ENCODE measurements at places on chromosomes 1 and 21. TPM values are rescaled to one million over a fixed set of nuclear protein-coding genes. Genes with fewer than 3 reads are reported as not detected.

- DNase-seq: no peak
These were observed 26.9 kb upstream of the BACE2 start for GRCh38 chr21:41141031-41141457.

- DNase-seq: no peak
These were observed 26.3 kb upstream of the CD34 start for GRCh38 chr1:207937204-207937603.

- no peak for DNase-seq
These were observed 15.4 kb downstream of the FMOD start for GRCh38 chr1:203335503-203335902.

S100A5 gene
- not detected for total RNA-seq

DNA sequence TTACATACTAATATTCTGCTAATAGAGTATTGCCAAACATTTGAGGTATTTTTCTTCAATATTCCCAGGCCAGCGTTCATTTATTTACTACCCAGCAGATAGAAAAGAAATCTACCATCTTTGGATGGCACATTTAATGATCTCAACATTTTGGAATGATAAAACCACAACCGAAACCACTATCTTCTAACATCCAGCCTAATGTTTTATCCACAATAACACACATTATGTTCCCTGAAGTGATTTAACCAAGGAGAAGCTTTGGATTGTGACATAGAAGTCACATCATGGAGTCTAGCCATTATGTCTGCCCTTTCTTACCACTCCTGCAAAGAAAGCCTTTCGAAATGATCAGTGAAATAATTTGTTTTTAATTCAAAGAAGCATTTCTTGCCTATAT is 497.1 kb upstream of the PLXNA2 start:
- no peak for DNase-seq

DNA sequence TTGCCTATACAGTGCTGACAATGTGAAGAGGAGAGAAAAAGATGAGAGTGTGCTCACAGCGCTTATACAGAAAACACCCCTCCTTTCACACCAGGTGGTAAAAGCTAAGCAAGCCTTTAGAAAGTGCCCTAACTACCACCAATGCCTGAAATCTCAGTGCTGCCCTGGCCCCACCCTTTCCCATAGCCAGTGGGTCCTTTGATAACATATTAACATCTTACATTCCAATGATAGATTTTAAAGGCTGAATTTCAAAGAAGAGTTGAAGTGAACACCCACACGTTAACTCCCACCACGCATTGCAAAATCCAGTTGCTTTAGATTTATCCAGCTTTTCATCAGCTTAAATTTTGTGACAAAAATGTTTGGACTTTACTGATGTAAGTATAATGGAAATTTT is 58.1 kb upstream of the SSX2IP start:
- DNase-seq: no peak

- DNase-seq: no peak
These were observed 17.3 kb downstream of the S1PR1 start for GRCh38 chr1:101253976-101254674.

OR14I1 gene
- total RNA-seq: not detected

DNA sequence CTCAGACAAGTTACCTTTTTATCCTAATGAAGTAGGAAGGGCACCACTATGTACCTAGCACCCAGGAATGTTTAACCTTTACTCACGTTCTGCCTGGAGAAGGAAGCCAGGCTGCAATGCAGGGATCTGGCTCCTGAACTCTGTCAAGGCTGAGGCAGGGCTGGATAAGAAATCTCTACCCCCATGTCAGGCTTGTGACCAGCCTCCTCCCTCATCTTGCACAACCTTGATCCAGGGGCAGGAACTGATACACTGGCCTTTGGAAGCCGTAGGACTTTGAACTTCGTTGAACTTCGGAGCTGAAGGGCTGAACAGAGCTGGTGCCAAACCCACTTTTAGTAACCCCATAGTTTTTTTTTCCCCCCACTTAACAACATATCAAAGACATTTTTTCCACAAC is 8.0 kb upstream of the AKR1A1 start:
- peak; percentile 25 for DNase-seq

CRP gene
- not detected for total RNA-seq

ODF2L gene
- total RNA-seq: 18.8 TPM

GRCh38 chr1:182235952-182236650 is 155.5 kb downstream of the GLUL start:
- peak; percentile 43 for DNase-seq

FAM43B gene
- total RNA-seq: 1.1 TPM

ASCL5 gene
- total RNA-seq: 0.04 TPM

GRCh38 chr1:22208268-22208972 is 65.5 kb upstream of the WNT4 start:
- DNase-seq: no peak

RPE65 gene
- 0.04 TPM for total RNA-seq

GRCh38 chr1:14168326-14169063 is 430.0 kb upstream of the KAZN start:
- DNase-seq: no peak

DNA sequence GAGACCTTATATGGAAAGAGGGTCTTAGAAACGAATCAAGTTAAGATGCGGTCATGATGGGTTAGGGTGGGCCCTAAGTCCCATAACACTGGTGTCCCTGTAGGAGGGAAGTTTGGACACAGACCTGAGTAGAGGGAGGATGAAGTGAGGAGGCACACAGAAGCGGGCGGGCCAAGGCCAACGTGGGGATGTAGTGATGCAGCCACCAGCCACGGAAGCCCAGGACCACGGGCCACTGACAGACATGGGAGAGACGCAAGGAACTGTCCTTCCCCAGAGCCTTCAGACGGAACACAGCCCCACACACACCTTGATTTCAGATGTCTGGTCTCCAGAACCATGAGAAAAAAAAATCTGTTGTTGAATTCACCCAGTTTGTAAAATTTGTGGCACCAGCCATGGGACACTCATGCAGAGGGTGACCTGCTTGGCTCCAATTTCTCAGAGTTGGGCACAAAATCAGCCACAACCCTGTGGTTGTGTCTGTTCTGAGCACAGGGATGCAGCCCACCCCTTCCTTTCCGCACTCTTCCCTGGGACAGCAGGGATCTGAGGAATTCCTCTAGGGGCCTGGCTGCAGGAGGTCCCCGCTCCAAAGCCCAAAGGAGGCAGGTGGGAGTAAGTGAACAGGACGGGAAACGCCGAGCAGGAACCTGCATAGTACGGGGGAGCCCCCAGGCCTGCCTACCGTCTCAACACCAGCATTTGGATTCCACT is 61.1 kb downstream of the RIPK4 start:
- DNase-seq: no peak

MRPL20 gene
- 99.3 TPM for total RNA-seq

GRCh38 chr1:15156807-15157380 is 3.3 kb downstream of the TMEM51 start:
- DNase-seq: peak; percentile 27

DNA sequence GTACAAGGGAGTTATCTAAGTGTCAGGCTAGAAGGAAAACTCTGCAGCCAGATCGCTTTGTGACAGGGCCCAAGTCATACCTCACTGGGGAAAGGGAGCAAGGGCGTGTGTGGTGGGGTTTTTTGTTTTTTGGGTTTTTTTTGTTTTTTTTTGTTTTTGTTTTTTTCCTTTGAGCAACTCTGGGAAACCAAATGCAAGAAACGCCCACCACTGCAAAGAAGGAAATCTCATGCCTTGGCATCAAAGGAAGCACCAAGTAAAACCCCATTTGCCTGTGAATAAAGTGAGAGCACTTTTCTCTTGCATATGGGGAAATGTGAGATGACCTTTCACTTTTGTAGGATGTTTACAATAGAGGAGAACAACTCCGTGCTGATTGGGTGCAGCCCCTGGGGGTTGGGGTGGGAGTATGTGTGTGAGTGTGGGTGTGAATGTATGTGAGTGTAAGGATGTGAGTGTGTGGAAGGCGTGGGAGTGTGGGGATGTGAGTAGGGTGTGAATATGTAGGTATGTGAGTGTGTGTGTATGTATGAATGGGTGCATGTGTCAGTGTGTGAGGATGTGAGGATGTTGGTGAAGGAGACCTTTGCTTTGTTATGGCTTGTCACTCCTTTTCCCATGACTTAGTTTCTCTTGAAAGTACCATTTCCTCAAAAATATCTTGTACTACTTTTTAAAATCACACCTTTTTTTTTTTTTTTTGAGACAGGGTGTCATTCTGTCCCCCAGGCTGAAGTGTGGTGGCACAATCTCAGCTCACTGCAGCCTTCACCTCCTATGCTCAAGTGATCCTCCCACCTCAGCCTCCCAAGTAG is 34.6 kb downstream of the IL12RB2 start:
- no peak for DNase-seq

DNA sequence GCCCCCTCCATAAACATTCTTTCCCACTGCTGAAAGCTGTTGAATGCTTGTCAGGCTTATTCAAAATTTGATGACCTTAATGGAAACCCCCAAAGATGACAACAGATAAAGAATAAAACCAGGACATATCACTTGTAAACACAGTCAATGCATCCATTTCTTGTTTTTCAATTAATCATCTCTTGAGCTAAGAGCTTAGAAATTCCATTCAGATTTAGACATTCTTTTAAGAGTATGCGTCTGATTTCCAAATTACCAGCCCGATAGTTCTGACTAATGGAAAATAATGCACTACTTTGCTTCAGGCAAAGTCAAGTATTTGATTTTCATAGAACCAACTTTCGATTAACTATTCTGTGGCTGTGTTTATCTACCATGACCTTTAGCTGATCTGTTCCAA is 100.6 kb upstream of the RUNX1 start:
- no peak for DNase-seq

DNA sequence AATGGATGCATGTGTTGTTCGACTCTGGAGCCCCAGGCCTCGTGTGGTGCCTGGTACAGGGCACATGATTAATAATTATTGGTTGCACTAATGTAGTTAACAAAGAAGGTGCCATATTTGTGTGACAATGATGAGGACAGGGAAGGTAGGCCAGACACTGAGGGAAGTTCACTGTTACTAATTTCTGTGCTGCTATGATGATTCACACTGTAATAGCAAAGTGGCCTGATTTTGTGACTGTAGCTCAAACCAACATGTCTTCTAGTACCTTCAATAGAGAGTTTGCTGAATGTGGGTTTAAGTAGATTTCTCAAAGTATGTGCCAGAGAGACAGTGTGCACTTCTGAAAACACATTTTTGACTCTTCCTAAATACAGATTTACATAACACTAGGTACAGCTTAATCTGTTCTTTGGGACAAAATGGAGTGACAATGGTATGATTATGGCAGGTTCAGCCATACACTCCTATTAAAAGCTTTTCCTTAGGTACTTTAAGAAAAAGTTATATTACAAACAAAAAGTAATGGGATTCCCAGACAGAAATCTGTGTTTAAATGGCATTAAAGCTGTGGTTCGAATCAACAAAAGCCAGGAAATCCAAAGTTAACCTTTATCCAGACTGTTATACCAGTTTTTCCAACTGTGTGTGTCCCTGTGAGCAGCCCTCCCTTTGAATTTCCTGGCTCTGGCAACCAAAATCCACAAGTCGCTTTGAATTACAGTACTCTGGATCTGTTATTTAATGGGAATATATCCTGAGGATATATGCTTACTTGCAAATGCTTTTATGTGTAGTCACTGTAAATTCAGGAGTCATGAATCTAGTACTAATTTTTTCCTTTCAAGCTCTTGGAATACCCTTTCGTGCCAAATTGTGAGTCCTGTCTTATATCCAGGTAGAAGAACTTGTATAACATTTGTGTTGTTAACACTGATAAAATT is 277.1 kb upstream of the SGIP1 start:
- DNase-seq: peak; percentile 90

GRCh38 chr1:65630855-65631254 is 161.8 kb upstream of the PDE4B start:
- no peak for DNase-seq

GJA9 gene
- not detected for total RNA-seq

NUCKS1 gene
- total RNA-seq: 200 TPM

SLFNL1 gene
- 0.58 TPM for total RNA-seq

DNA sequence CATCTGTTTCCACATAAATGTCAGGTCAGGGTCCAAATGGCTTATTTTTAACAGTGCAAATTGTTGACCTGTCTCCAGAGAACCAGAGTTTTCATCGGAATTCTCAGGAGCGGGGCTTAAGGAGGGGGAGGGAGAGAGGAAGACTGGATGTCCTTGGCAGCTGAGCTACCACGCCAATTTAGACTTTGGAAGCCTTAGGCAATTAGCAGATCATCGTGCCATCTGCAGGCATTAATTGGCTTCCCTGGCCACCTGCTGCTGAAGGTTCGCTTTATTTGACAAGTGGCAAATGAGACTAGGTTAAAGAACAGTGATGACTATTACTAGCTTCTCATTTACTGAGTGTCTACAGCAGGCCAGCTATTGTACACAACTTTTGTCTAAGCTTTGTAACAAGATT is 43.7 kb downstream of the HLX start:
- peak; percentile 46 for DNase-seq

DNA sequence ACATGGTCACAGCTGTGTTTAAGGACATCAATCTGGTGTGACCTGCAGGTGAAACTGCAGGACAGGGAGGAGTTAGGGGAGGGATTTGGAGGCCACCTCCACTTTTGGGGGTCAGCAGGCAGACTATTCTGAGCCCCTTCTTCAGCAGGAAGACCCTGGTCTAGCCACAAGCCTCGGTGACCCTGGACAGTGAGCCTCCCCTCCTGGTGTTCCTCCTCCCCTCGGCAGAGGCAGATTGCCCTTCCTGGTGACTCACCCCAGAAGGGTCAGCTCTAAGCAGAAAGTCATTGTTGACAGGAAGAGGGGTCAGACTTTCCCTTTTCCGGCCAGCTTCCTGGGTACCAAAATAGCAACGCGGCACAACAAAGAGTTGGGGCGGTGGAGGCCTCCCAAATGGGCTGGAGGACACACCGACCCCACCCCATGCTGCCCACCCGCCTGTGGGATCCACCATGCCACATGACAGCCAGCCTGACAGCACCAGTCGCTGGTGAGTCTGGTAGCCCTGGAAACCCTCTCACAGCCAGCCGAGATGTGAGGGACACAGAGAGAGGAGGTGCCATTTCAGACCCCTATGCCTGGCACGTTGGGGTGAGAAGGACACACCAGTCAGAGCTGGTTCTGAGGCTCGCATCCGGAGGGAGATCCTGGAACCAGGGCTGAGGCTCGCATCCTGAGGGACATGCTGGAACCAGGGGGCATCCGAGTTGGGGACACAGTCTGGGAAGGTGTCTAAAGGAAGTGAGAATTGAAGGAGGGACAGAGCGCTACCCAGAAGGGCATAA is 14.7 kb upstream of the CSF1 start:
- peak; percentile 56 for DNase-seq

TFF3 gene
- total RNA-seq: 3.1 TPM

DNA sequence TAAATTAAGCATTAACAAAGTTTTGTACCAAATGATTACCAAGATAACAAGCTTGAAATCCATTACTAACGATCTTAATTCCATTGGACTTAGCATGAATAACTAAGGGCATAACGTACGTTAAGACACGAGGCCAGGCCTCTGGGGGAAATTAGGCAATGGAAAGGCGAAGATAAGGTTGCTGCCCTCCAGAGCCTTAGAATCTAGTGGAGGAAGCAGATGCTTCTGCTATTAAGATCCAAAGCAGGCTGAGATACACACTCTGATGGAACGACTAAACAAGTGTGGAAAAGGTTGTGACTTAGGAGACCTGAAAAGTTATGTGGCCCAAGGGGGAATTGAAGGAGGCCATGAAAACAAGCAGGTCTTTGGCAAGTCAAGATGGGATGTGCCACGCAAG is 6.0 kb downstream of the AKNAD1 start:
- DNase-seq: no peak

- peak; percentile 65 for DNase-seq
These were observed 3.6 kb upstream of the INAVA start for GRCh38 chr1:200890818-200891773.
